ENCODE measurements at places on chromosomes 1 and 21.

- DNase-seq = no peak
Measured at GRCh38 chr1:36516372-36517010, 33.8 kb upstream of the CSF3R start.

GRCh38 chr21:45226540-45227326, 61.0 kb downstream of the POFUT2 start:
- DNase-seq = no peak

GRCh38 chr1:60342569-60342968, 269.0 kb upstream of the C1orf87 start:
- DNase-seq = no peak

GRCh38 chr1:24027838-24028468, 47.8 kb upstream of the SRSF10 start:
- DNase-seq = no peak

DNA sequence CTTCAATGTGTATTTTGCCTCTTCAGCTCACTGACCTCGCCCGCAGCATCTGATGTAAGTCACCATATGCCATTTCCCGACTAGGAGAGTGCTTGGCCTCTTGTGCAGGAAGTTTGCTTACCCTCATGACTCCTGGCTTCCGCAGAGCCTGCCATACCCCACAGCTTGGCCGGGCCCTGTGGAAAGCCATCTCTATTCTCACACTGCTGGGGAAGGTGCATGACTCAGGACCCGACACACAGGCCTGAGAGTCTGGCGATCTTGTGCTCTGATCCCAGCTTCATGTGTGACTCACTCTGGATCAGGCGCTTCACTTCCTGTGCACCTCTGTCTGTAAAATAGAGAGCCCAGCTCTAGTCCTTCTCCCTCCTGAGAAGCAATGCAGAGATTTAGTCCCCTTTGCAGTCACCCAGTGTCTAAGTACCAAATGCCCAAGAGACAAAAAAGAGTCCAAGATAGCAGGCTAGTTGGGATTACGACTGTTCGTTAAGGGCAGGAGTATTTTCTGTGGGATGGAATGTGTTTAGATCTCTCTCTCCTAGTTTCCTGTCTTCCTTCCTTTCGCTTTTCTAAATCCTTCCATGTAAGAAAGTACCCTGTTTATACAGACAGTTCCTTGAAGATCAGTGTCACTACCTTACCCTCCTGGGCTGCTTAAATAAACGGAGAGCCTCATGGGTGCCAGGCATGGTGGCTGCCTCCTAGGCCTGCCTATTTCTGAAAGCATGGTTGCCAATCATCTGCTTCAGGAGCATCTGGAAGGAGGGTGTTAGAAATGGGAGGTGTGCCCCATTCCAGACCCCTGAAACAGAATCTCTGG, 62.8 kb upstream of the KIF26B start:
- no peak for DNase-seq

- no peak for DNase-seq
Measured at GRCh38 chr1:161230762-161231161, 4.9 kb downstream of the TOMM40L start.

DNA sequence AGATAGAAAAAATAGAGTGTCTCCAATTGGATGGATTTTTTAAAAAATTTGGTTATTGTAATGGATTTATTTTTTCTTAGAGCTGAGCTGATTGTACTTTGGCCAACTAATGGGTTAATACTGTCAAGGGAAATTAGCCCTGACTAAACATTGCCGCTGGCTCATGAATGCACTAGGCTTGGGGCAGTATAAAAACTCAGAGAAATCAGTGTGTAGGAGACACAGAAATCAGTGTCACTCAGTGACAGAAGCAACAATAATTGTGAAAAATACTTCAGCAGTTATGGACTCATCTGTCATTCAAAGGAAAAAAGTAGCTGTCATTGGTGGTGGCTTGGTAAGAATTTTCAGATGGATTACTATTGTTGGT, at the start of gene KMO:
Gene KMO, plus strand, starts transcription at position 217 of the 370 bp plus-strand sequence. Its CDS starts 67 bp downstream, at position 284.
- no peak for DNase-seq

DNA sequence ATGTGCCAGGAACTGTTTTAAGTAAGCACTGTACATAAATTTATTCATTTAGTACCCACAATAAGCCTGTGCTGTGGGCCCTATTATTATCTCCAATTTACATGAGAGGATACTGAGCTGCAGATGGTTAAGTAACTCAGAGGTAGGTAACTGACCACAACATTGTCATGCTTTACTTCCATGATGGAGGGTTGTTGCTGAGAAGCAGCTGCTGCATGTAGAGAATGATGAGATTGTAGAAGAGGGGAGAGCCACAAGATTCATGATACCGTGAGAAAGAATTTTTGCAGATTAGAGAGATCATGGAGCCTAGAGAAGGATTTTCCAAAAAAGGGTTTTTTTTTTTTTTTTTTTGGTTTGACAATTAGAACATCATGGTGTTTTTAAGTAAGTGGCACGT, 313.1 kb downstream of the PTBP2 start:
- no peak for DNase-seq

DNA sequence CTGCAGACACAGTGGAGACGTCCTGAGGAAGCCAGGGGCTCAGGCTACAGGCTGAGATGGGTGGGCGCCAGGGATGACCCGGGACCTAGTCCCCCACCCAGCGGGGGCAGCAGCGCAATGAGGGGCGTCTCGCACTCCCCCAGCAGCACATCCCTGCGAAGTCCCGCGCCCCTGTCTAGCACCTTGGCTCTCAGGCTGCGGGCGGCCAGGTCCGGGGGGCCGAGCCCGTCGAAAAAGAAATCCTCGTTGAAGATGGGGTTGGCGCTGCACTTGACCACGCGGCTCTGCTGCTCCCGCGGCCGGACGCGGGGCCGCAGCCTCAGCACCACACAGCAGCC, 1.8 kb downstream of the C2CD4D start:
- no peak for DNase-seq

DNA sequence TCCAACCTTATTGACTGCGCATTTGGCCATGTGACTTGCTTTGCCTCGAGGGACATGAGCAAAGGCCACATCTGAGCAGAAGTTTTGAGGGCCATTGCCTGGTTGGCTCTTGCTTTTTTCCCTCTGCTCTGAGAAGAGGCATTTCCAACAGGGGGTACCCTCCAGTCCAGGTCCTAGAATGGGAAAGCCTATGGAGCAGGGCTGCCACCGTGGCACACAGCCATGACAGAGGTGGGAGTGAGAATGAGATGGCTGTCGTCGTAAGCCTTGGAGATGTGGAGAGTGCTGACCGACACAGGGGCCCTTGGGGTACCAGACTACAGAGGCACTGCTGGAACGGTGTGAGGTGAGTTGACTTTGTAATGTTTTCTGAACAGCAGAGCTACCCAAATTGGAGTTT, 103.0 kb downstream of the KCNJ15 start:
- no peak for DNase-seq

GRCh38 chr1:70411360-70411844, 334 bp downstream of the CTH start:
- DNase-seq = no peak

DNA sequence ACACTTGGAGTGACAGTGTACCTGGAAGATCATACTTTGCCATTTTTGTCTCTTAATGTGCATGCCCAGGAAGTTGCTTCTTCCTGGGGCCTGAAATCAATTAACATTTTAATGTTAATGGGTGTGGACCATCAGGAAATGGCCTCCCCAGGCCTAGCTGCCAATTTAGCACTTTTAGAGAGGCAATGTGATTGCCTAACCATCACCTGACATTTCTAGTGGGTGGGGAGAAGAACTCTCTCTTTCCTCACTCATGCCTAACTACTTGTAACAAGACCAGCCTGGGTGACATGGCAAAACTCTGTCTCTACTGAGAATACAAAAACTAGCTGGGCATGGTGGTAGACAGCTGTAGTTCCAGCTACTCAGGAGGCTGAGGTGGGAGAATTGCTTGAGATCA, 549.0 kb upstream of the RGS18 start:
- no peak for DNase-seq

DNA sequence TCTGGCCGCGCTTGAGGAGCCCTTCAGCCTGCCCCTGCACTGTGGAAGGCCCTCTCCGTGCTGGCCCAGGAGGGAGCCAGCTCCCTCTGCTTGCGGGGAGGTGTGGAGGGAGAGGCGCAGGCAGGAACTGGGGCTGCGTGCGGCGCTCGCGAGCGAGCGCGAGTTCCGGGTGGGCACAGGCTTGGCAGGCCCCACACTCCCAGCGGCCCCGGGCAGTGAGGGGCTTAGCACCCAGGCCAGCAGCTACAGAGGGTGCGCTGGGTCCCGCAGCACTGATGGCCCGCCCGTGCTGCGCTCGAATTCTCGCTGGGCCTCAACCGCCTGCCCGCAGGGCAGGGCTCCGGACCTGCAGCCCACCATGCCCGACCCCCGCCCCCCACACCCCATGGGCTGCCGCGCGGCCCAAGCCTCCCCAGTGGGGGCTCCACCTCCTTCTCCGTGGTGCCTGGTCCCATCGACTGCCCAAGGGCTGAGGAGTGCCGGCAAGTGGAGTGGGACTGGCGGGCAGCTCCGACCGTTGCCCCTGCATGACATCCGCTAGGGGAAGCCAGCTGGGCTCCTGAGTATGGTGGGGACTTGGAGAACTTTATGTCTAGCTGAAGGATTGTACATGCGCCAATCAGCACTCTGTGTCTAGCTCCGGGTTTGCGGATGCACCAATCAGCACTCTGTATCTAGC, 46.0 kb downstream of the COL24A1 start:
- no peak for DNase-seq

- no peak for DNase-seq
Measured at GRCh38 chr1:76186554-76187170, 112.1 kb downstream of the ST6GALNAC3 start.

All from caudate nucleus (tissue), 63 donors.